Effector CD8-positive, alpha-beta T cell (primary cell): ENCODE measurements at places on chromosomes 4 and X.

DNA sequence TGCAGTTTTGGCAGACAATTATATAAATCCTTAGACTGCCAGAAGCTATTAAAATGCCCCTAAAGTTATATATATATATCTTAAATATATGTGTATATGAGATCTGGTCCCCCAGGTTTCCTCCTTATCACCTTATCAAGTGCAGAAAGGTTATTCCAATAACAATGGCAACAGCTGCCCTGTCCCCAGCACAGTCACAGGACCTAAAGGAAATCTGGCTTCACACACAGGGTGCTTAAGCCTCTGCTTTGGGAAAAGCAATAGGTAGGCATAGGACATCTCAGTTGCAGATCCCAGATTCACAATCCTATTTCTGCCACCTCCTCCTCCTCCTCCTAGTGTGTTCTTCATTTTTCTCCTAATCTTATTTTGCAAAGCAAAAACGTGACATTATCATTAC, 5.8 kb downstream of the SLC25A53 start:
- no peak for DNase-seq

GRCh38 chr4:85372966-85373365, 102.0 kb upstream of the ARHGAP24 start:
- DNase-seq: no peak

DNA sequence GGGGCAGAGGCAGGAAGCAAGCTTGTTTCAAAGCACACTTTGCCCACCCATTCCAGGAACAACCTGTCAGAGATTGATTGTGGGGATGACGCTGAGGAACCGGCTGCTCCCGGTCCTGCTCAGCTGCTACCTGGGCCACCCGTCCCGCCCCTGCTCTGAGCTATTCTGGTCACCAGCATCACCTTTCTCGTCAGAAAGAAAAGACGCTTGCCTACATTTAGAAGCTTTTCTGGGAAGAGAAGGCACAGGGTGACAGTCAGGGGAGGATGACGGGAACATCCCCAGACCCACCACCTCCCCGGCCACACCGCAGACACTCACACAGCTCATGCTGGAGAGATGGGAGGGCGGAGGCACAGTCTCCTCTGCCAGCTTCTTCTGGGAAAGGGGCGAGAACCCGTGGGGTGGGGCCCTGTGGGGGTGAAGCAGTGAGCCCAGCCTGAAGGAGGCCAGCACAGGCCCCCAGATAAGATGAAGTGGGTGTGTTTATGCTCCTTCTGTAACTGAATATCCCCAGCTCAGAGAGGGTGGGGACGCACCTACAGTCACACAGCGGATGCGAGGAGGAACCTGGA, 81.8 kb downstream of the CPZ start:
- no peak for DNase-seq

GRCh38 chr4:90081432-90082144, 45.6 kb upstream of the CCSER1 start:
- no peak for DNase-seq

- no peak for DNase-seq
These were observed 108.6 kb downstream of the PPP3CA start for GRCh38 chr4:101238706-101239105.

DNA sequence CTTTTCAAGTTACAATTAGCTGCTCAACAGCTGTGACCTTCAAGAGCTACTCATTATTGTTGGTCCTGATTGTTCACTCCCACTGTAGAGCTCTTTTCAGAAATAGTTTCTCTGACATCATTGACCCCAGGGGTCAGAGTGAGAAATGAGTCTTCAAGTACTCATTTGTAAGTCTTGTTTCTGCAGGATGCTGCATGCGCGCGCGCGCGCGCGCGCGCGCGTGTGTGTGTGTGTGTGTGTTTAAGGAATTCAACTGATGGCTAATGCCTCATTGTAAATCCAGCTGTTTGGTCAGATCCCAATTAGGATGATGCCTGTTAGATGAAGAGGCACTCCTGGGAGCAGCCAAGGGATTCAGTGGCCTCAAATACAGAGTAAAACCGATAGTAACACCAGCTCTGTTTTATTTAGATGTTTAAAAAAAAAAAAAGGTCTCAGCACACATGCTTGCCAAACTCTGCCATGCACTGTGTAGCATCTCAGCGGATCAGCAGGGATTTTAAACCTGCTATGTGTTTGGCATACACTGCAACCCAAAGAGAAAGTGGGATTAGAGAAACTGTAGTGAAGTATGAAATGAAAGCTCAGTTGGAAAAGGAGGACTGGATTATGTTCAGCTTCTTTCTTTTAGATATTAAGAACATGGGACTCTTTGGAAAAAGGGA, 332.3 kb downstream of the ADGRL3 start:
- DNase-seq: no peak

DNA sequence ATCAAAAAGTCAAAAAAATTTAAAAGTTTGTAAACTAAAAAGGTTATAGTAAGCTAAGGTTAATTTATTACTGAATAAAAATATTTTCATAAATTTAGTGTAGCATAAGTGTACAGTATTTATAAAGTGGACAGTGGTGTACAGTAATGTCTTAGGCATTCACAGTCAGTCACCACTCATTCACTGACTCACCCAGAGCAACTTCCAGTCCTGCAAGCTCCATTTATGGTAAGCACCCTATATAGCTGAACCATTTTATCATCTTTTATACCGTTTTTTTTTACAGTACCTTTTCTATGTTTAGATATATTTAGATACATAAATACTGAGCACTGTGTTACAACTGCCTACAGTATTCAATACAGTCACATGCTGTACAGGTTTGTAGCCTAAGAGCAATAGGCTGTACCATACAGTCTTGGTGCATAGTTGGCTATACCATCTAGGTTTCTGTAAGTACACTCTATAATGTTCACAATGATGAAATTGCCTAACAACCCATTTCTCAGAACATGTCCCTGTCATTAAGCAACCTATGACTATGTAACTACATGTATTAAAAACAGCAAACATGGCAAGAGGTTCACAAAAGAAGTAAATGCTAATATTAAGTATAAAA, 18.6 kb downstream of the ACSL4 start:
- no peak for DNase-seq

DNA sequence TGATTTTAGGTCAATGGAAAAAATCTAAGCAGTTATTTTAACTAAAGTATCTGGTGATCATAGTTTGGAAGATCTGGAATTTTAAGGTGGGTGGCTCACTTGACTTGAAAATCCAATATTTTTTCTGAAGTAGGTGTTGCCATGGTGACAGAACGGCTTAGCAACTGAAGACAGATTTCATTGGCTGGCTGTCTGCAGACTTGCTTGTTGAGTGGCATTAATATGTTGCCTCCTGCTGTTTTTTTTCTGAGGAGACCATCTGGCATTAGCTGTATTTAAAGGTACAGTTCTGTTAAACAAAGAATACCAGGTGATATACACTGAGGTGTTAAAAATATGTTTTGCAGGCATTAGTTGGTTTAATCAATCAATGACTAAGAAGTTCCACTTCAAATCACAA, 19.8 kb downstream of the CPE start:
- no peak for DNase-seq

DNA sequence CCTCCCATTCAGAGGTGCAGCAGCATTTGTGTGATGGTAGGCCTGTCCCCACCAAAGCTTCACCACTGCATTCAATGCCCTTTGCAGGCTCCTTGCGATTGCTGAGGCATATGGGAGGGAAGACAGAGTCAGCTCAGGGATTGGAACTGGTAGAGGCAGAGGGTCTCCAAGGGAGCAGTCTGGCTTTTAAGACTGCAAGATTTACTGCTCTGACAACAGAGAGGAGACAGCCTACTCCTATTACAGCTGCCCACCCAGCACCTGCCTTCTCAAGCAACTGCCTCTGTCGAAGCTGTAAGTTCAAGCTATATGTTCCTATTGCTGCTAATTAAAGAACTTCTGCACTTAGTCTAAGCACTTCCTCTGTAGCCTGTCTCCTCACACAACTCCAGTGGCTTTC, 481.8 kb downstream of the FGF13 start:
- DNase-seq: no peak

DNA sequence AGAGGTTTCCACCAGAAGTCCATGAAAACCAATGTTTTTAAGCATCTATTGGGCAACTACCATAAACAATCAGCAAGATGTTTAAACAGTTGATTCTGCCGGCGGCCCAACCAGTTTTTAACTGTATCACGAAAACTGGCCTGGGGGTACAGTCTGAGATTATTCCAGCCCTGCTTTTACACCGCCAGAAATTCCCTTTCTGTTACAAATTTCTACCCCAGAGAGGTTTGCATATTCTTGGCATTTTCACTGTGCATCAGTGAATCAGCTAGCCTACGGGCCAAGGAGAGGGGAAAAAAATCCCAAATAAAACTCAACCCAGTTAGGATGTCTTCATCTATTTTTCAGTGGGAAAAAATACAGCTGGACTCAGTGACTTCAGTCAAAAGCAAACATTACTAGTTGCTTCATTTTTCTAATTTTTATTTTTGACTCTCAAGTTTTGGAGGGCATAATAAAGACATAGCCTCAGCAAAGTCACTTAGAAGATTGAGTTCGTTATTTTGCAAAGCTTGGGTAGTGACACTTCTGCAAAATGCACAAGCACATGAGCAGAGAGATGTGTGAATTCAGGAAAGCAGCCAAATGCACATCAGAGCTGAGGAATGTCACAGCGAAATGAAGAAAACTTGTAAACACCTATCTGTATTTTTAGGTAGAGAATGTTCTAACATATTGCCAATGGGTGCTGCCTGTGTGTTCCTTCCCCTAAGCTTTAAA, 167.8 kb upstream of the GK2 start:
- no peak for DNase-seq

DNA sequence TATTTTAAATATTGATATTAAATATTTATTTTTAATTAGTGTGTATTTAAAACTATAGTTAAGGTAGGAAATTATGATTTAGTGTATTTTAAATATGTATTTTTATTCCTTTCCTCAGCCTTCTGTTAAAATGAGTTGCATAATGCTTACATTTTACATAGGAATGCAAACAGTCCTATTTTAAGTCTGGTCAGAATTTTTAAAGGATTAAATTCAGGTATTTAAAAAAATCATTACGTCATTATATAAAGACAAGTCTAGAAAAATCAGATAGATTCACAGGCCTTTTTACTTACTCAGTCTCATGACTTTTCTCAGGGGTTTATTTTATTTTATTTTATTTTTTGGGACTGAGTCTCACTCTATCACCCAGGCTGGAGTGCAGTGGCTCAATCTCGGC, 50.4 kb upstream of the RPA4 start:
- no peak for DNase-seq

DNA sequence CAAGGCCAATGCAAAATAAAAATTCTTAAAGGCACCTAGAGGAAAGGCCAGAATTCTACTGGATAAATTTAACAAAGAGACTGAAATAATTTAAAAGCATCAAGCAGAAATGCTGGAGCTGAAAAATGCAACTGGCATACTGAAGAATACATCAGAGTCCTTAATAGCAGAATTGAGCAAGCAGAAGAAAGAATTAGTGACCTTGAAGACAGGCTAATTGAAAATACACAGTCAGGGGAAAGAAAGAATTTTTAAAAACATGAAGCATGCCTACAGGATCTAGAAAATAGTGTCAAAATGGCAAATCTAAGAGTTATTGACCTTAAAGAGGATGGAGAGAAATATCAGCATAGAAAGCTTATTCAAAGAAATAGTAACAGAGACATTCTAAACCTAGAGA, 371.7 kb downstream of the KLHL13 start:
- DNase-seq: no peak

GRCh38 chr4:8185295-8185694, 13.8 kb upstream of the SH3TC1 start:
- DNase-seq: no peak

DNA sequence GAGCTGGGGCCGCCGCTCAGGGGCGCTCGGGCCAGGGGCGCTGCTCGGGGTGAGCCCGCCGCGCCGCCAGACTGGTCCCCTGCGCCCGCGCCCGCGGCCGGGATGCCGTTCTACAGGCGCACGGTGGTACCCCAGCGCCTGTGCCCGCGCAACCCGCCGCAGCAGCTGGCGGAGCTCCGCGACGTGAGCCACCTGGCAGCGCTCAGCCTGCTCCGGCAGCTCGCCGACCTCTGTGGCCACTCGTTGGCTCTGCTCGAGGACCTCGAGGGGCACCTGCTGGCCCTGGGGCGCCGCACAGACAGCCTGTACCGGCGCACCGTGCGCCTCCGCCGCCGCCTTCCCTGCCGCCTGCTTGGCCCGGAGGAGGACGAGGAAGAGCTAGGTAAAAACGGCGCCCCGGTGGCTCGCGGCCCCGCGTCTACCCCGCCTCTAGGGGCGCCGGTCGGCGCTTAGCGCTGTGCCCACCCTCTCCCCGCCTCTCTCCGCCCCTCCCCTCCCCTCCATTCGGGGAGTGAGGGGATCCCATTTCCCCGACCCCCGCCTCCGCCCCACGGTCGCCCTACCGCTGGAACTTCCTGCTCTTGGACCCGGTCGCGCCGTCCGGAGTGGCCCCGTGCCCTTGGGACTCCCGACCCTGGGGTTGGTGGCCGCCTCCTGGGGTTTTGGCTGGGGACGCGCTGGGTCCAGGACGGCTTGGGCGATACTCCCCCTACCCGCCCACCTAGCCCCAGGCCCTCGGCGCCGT, 513 bp downstream of the NHSL2 start:
- no peak for DNase-seq

DNA sequence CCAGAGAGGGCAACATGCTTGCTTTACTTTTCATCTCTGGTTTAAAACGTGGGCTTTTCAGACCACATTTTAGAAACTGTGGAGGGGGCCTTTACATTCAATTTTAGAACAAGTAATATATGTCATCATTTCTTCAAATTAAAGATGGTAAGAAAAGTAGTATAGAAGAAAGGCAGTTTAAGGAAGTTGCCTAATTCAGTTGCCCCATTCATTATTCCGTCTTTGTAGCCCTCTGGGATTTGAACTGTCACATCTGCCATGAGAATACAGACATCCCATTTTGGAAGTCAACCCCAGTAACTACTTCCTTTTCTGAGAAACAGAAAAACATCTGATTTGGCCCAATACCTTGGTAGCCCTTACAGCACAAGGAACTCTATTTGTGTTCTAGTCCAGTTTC, 61.2 kb downstream of the PASD1 start:
- DNase-seq: no peak

DNA sequence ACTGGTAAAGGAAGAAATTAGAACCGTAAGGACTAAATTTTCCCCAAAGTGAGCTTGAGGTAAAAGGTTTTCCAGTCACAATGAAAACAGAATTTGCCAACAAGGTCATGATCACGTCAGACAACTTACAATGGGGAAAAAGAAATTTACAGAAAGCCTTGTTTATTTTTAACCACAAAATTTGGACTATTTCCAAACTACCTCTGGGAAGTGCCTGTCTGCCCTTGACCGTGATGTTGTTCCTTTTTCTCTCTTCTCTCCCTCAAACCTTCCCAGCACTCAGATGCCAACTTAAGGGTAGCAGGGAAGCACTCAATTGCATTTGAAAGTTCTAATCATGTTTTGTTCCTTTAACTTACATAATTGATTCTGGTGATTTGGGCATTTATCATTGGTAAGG, 32.5 kb downstream of the MEPE start:
- DNase-seq: no peak

GRCh38 chrX:112011376-112011775, 71.2 kb downstream of the TRPC5 start:
- DNase-seq: no peak

DNA sequence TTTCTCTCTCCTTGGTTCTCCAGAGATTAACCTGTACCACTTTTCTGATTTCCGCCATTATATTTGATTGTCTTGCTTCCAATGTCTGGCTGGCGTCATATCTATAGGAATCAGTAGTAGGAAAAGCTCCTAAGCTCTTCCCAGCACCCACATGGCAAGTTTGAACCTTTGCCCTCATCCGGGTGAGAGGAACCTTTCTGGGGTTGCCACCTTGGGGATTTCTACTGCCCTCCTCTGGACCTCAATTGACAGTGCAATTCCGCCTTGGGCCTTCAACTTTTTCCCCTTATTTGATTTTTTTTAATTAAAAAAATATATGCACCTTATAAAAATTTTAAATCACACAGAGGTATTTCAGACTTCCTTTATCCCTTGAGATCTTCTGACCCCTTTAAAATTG, 2.0 kb upstream of the CXorf66 start:
- no peak for DNase-seq
